ENCODE measurements at places on chromosomes 2 and 18. TPM values are rescaled to one million over a fixed set of nuclear protein-coding genes. Genes with fewer than 3 reads are reported as not detected.

The MC4R gene
- not detected for total RNA-seq

The SEMA4F gene
- total RNA-seq = 5.5 TPM

The CD8B gene
- 0.64 TPM for total RNA-seq

The MYOM1 gene
- 2.4 TPM for total RNA-seq

The MCM6 gene
- total RNA-seq = 190 TPM

The MAP3K19 gene
- total RNA-seq = not detected

The POTEC gene
- not detected for total RNA-seq

The PCBP1 gene
- 442 TPM for total RNA-seq

- DNase-seq = no peak
Measured at GRCh38 chr2:33342705-33343104, 133.7 kb upstream of the RASGRP3 start.

- DNase-seq = no peak
Measured at GRCh38 chr2:54568876-54569321, 112.8 kb downstream of the SPTBN1 start.

- no peak for DNase-seq
Measured at GRCh38 chr2:17780546-17780945, 26.6 kb downstream of the GEN1 start.

- no peak for DNase-seq
Measured at GRCh38 chr2:37566517-37566981, 104.9 kb downstream of the CDC42EP3 start.

- DNase-seq = peak; percentile 92
Measured at GRCh38 chr2:61176755-61177726, 15.1 kb downstream of the C2orf74 start.

DNA sequence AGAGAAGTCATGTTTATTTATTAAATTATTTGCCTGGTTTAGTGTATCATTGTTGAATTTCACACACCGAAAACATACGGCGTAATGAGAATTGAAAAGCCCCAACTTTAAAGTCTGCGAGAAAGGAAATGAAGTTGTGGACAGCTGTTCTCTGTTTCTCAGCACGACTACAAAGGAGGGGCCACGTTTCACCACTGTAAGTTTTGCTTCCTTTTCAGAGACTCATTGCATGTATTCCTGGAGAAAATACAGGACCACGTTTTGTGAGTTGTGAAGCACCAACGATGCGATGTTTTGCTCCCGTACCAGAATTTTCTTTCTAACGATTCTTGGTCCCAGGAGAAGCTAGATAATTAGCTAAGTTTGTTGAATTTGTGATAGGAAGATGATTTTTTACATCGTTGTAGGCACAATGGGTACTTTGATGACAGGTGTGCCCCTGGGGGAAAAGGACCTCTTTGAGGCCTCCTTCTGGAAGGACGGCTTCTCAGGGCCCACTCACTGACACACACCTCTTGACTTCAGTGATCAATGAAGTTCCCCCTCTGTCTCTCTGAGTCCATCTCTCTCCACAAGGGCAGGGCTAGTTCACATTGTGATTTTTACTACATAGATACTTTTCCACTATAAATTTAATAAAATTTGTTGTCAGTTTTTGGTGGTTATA, 23.7 kb upstream of the ACKR3 start:
- DNase-seq = no peak

GRCh38 chr2:176098366-176099158, 1.0 kb upstream of the HOXD12 start:
- no peak for DNase-seq

GRCh38 chr2:208980321-208980720, 443.5 kb upstream of the MAP2 start:
- DNase-seq = no peak

DNA sequence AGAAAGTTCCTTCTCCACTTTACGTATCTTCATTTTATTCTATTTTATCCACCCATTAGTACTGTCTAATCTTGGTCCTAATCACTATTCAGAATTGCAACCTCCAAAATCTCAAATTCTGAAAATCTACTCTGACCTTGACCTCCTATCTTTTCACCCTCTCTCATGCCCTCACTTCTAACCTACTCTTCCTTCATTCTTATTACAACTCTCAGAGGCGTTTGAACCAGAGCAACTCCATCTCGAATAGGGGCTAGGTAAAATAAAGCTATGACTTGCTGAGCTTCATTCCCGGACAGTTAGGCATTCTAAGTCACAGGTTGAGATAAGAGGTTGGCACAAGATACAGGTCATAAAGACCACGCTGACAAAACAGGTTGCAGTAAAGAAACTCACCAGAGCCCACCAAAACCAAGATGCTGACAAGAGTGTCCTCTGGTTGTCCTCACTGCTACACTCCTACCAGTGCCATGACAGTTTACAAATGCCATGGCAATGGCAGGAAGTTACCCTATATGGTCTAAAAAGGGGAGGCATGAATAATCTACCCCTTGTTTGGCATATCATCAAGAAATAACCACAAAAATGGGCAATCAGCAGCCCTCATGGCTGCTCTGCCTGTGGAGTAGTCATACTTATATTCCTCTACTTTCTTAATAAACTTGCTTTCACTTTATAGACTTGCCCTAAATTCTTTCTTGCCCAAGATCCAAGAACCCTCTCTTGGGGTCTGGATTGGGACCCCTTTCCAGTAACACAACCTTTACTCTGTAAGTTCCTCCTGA, 11.4 kb downstream of the CCDC88A start:
- DNase-seq = no peak

DNA sequence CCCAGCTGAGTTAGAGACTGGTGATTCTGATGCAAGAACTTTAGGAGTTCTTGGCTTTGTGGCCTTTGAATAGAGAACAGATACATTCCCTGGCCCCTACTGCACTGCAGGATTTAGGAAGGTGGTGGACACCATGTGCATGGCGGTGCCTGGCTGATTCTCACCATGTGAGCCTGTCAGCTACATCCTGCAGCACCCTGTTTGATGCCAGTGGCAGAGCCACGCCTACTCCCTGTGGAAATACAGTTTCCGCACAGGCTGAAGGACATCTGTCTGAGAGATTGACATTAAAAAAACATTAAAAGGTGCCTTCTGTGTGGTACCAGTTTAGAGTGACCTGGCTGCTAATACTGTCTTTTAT, 50.0 kb downstream of the KCNE4 start:
- no peak for DNase-seq

DNA sequence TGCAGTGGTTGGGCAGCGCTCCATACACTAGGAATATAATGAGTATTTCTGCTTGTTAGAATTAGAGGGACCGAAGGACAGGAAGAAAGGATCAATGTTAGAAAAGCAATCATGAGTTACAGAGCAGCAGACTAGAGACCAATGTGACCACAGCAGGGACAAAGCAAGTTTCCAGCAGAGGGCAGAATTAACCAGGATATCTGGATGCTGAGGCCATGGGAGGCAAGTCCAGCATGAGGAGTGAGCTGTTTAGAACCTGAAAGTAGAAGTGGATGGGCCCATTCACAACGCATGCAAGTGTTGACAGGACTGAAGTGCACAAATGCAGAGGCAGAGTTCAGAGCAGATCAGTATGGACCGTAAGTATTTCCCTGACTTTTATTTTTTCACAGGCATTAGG, 910.4 kb upstream of the GYPC start:
- DNase-seq = no peak

GRCh38 chr2:68819556-68819955, 51.6 kb downstream of the BMP10 start:
- no peak for DNase-seq
